Vagina (tissue), 2 donors: ENCODE measurements at places on chromosomes 12 and 14. TPM values are rescaled to one million over a fixed set of nuclear protein-coding genes. Genes with fewer than 3 reads are reported as not detected.

DNA sequence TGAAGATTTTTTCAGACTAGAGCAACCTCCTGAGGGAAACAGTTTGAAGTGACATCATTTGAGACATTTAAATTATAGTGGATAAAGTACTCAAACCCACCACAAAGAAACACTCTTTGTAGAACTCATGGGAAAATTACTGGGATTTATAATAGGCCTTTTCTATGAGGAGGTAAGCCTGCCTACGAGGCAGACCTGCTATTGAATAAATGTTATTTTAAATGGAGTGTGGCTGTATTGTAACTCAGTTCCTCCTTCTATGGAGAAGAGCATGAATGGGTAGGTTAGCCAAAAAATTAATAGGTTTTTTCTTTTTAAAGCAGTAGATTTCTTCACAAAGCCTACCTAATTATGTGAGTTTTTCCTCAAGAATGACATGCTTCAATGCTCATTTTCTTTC is 63.7 kb upstream of the PLEKHA5 start:
- H3K27ac ChIP-seq = no peak overlapping the region
- H3K4me3 ChIP-seq = no peak overlapping the region
- H3K4me1 ChIP-seq = no peaks in the 10 kb centered on the region
- H3K36me3 ChIP-seq = no peaks in the 10 kb centered on the region
- H3K27me3 ChIP-seq = no peaks in the 10 kb centered on the region

Gene OR4K2
- not detected for total RNA-seq

Gene DLST
- 109 TPM for total RNA-seq

Gene NTF3
- 1.7 TPM for total RNA-seq

DNA sequence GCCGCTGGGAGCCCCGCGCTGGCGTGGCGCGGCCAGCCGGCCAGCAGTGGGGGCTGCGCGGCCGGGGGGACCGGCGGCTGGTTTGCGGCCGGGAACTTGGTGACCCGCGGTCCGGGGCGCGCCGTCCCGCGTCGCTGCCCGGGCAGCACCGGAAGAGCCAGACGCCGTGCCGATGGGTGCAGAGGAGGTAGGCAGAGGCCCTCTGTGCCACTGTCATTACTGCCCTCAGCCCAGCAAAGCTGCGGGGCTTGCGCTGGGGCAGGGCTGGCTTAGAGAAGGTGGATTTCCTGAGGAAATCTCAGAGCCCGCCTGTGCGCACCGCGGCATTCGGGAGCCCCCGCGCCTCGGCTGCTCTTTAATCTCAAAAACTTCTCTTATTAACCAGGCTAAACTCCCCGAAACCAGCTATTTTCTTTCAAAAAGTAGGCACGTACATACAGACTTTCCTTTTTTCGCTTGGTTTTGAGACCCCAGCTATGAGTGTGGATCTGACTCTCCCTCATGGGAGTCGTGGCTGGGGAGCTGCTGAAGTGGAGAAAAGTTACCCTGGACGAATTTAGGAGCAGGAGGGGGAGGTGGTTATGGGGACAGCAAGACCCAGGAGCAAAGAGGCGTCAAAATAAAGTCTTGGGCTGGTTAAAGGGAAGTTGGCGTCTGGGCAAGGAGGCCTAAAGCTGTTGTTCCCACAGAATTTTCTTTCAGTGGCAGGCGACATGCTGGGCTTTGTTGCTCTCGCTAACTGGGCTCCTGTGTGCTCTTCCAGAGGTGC is 802 bp downstream of the SUSD6 start:
- H3K4me1 ChIP-seq = peaks cover 65% of the 10 kb centered on the region
- H3K27ac ChIP-seq = peak overlapping the region; percentile 97
- H3K36me3 ChIP-seq = no peaks in the 10 kb centered on the region
- H3K4me3 ChIP-seq = peak overlapping the region; percentile 92
- DNase-seq = no peak

DNA sequence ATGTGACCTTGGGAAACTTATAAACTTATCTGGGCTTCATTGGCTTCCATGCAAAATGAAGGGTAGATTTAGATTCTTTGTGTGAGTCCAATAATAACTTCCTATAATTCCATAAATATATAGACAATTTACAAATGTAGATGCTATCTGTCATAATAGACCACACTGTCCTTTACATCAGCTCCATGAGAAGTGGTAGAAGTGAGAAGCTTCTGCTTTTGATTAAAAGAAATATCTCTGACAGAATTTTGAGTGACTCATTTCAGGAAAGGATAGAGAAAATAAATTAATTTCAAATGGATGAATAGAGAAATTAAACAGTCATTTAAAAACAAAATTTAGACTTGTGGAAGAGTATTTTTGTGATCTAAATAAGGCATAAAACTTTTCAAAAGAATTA is 329.7 kb upstream of the ATP2B1 start:
- DNase-seq = no peak
- H3K4me1 ChIP-seq = no peaks in the 10 kb centered on the region
- no peaks in the 10 kb centered on the region for H3K36me3 ChIP-seq
- no peak overlapping the region for H3K27ac ChIP-seq

GRCh38 chr12:52259657-52260243 is 14.7 kb upstream of the KRT86 start:
- DNase-seq = no peak
- H3K4me1 ChIP-seq = peaks cover 10% of the 10 kb centered on the region
- H3K27ac ChIP-seq = no peak overlapping the region
- H3K36me3 ChIP-seq = no peaks in the 10 kb centered on the region
- no peak overlapping the region for H3K4me3 ChIP-seq
- no peaks in the 10 kb centered on the region for H3K27me3 ChIP-seq

- H3K4me3 ChIP-seq = no peak overlapping the region
- no peaks in the 10 kb centered on the region for H3K36me3 ChIP-seq
- H3K27ac ChIP-seq = no peak overlapping the region
- no peaks in the 10 kb centered on the region for H3K4me1 ChIP-seq
- DNase-seq = no peak
Measured at GRCh38 chr12:95343461-95344230, 126.0 kb downstream of the VEZT start.

Gene RASSF3
- total RNA-seq = 29.5 TPM

- no peak for DNase-seq
- H3K36me3 ChIP-seq = no peaks in the 10 kb centered on the region
- H3K27ac ChIP-seq = no peak overlapping the region
- no peaks in the 10 kb centered on the region for H3K4me1 ChIP-seq
Measured at GRCh38 chr14:26974965-26975364, 377.1 kb upstream of the NOVA1 start.

DNA sequence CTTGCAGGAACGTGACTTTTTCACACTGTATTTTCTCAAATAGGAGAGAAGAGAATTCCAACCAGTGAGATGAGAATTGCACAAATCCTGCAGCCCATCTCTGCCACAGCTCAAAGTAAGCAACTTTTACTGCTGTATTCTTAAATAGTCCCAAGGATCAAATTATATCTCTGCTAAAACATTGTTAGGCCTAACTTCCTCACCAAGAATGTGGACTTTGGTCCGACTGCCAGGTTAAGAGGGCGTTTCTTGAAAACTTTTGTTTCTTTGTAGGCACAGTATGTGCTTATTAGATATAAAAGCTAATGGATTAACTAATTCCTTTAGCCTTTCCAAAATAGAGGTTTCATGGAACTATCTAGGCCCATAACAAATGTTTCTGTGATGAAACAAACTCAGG is 61.4 kb upstream of the IFNG-AS1 start:
- H3K36me3 ChIP-seq = no peaks in the 10 kb centered on the region
- no peak for DNase-seq
- H3K27me3 ChIP-seq = no peaks in the 10 kb centered on the region
- no peak overlapping the region for H3K27ac ChIP-seq
- H3K4me3 ChIP-seq = no peak overlapping the region

- peaks cover 33% of the 10 kb centered on the region for H3K4me1 ChIP-seq
- no peak for DNase-seq
Measured at GRCh38 chr12:31518680-31519227, 72.2 kb downstream of the DENND5B start.

GRCh38 chr12:48125985-48126384 is 6.8 kb downstream of the PFKM start:
- no peak overlapping the region for H3K27ac ChIP-seq
- no peaks in the 10 kb centered on the region for H3K36me3 ChIP-seq
- no peak for DNase-seq
- no peaks in the 10 kb centered on the region for H3K27me3 ChIP-seq

Gene KERA
- total RNA-seq = not detected

GRCh38 chr12:10069976-10070375 is 28.8 kb downstream of the CLEC1A start:
- no peak overlapping the region for H3K4me3 ChIP-seq
- H3K4me1 ChIP-seq = peaks cover 12% of the 10 kb centered on the region

- H3K4me1 ChIP-seq = peaks cover 39% of the 10 kb centered on the region
- no peaks in the 10 kb centered on the region for H3K27me3 ChIP-seq
- no peak overlapping the region for H3K4me3 ChIP-seq
- peak overlapping the region; percentile 99 for H3K27ac ChIP-seq
- DNase-seq = no peak
Measured at GRCh38 chr14:21106498-21107282, 5.8 kb downstream of the TMEM253 start.

DNA sequence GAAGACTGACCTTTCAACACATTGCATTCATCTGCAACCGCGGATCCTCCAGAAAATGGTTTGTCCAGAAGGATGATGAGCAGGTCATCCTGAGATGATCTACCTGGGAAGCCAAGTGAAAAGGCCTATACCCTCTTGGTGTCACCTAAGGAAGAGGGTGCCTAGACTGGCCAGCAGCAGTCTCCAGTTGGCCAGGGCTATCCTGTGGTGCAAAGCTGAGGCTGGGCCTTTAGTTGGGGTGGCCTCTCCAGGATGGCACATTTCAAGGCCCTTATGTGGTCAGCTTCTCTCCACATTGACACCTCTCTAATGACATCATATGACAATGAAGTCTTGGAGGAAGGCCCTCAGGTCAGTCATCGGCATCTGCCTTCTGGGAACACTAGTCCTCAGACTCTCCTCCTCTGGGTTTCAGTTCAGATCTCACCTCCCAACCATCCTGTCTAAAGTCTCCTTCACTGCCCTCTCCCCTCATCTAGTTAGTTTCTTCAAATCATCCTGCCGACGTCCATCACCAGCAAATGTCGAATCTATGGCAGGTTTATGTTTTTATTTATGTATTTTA is 3.3 kb upstream of the SLC22A17 start:
- peaks cover 29% of the 10 kb centered on the region for H3K4me1 ChIP-seq
- H3K27ac ChIP-seq = no peak overlapping the region
- H3K36me3 ChIP-seq = peaks cover 24% of the 10 kb centered on the region
- no peaks in the 10 kb centered on the region for H3K27me3 ChIP-seq

DNA sequence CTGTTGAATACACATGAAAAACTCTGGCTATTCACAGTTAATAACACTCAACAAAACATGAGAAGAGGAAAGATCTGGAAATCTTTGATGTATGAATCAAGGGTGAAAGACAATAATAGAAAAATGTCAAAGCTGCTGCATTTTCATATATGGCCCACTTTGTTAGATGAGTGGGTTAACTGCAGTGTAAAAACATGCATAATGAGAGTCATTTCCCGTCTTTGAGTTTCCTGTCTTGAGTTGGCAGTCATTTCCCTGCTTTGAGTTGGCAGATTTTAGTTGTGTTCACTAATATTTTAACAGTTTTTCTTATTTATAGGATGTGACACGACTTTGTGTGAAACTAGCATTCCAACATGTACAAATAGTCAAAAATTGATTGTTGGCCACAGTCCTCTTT is 87.9 kb upstream of the PTPRQ start:
- DNase-seq = no peak
- H3K27me3 ChIP-seq = no peaks in the 10 kb centered on the region
- no peaks in the 10 kb centered on the region for H3K4me1 ChIP-seq
- no peaks in the 10 kb centered on the region for H3K36me3 ChIP-seq

Gene TMEM30B
- 22.6 TPM for total RNA-seq

GRCh38 chr12:90695415-90695814 is 259.6 kb downstream of the CCER1 start:
- no peak overlapping the region for H3K27ac ChIP-seq
- no peak overlapping the region for H3K4me3 ChIP-seq
- H3K36me3 ChIP-seq = no peaks in the 10 kb centered on the region
- no peaks in the 10 kb centered on the region for H3K27me3 ChIP-seq
- DNase-seq = no peak

Gene PLEKHG7
- total RNA-seq = not detected

DNA sequence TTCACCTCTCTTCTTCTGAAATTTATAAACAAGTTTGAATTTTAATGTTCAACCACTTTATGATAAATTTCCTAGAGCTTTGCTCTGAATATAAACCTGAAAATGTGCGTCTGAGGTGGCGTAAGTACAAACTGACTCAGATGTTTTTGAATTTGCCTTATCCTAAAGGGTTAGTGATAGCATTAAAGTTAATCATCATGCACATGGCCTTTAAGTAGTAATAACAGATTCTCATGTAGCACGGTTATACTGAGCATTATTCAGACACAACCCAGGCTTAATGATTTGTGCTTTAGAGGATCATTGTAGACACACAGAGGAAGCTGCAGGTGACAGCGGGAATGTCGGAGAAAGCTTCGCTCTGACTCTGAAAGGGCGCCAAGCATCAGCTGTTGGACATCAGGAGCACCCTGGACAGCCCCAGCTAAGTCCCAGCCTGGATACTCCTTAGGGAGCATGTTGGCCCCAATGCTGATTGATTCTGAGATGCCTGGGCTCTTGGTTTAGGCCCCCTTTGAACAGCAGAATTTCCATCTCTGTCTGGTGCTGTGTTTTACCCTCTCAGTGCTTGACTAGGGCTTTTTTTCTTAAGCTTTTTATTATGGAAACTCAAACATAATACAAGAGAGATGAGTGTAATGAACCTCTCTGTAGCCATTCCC is 91.1 kb downstream of the PLXNC1 start:
- no peak overlapping the region for H3K27ac ChIP-seq
- H3K36me3 ChIP-seq = no peaks in the 10 kb centered on the region
- H3K4me3 ChIP-seq = no peak overlapping the region
- no peaks in the 10 kb centered on the region for H3K27me3 ChIP-seq

GRCh38 chr12:89861086-89861485 is 152.4 kb upstream of the ATP2B1 start:
- no peak overlapping the region for H3K27ac ChIP-seq
- no peak for DNase-seq
- H3K27me3 ChIP-seq = no peaks in the 10 kb centered on the region
- peaks cover 8% of the 10 kb centered on the region for H3K4me1 ChIP-seq
- no peak overlapping the region for H3K4me3 ChIP-seq

- peaks cover 4% of the 10 kb centered on the region for H3K4me1 ChIP-seq
- H3K27me3 ChIP-seq = no peaks in the 10 kb centered on the region
- H3K4me3 ChIP-seq = no peak overlapping the region
- no peak overlapping the region for H3K27ac ChIP-seq
- no peak for DNase-seq
Measured at GRCh38 chr14:65486863-65487262, 74.3 kb downstream of the FUT8 start.

DNA sequence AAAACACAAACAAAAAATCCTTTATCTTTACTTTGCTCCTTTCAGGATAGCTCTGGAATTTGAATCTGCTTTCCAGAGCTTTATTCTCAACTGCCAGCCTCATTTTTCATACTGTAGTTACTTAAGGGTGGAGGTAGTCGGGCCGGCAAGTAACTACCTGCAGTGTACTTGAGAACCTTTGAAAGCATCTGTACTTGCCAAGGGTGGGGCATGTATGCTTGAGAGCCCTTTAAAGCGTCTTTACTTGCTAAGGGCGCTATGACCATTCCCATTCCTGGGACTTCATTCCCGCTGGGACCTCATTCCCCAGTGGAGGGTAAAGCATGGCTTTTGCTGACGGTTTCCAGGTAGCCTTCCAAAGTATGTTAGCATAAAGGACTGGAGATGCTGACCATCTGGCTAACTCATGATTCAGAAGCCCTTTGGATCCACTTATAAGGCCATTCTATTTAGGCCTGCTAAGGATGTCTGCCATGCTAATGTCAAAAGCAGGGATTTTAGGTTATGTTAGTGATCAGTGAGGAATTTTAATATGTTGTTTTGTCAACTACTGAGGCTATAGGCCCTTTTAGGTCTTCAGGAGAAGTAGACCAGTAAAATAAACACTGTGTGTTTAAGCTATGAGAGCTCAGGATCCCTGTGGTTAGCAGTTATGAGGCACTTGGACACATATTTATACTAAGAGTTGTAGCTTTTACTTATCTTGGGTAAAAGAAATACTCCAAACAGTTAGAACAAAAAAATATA is 74.9 kb downstream of the CRADD start:
- H3K27ac ChIP-seq = peak overlapping the region; percentile 36
- H3K4me1 ChIP-seq = peaks cover 32% of the 10 kb centered on the region
- no peak for DNase-seq
